ENCODE measurements at places on chromosomes 1 and 21.

DNA sequence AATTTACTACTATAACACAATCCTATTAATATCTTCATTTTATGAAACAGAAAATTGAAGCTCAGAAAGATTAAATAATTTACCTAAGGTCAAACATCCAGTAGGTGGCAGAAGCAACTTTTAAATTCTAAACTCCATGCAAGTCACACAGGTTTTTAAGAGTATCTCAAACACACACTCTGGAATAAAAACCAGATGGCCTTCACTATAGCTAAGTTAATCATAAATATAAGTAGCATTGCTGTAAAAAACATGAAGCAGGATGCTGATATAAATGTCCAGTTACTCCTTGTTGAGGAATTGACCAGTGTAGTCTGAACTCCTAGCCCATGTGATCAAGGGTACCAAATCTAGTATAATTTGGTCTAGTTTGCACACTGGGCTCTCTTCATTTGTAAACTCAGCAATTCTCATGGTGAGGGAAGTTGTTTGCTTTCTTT is 9.4 kb upstream of the FMO3 start:
- no peak for DNase-seq

DNA sequence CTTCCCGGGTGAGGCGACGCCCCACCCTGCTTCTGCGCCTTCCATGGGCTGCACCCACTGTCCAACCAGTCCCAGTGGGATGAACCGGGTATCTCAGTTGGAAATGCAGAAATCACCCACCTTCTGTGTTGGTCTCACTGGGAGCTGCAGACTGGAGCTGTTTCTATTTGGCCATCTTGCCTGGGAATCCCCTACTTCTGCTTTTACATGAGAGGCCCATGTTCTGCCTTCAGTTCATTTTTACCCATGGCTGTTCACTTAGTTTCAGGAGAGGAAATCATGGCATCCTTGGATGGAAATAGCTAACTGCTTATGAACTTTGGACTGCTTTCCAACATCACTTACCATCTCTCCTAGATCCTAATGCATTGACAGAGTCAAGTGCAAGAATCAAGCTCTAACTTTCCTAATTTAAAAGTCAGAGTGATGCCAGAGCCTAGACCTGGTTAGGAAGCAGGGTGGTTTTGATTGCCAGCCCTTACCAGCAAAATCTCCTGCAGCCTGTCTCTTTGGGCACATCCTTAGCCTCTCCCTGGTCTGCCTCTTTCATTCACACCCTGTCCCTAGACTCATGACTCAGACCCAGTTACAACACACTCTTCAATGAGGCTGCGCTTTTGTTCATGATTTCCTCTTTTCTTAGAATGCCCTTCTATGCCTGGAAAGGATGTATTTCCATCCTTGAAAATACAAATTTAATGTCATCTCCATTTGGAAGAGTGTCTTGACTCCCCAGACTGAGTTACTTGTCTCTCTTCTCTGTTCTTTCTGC is 137.2 kb downstream of the KCTD3 start:
- no peak for DNase-seq

GRCh38 chr1:210709701-210710100 is 381.0 kb downstream of the HHAT start:
- no peak for DNase-seq

DNA sequence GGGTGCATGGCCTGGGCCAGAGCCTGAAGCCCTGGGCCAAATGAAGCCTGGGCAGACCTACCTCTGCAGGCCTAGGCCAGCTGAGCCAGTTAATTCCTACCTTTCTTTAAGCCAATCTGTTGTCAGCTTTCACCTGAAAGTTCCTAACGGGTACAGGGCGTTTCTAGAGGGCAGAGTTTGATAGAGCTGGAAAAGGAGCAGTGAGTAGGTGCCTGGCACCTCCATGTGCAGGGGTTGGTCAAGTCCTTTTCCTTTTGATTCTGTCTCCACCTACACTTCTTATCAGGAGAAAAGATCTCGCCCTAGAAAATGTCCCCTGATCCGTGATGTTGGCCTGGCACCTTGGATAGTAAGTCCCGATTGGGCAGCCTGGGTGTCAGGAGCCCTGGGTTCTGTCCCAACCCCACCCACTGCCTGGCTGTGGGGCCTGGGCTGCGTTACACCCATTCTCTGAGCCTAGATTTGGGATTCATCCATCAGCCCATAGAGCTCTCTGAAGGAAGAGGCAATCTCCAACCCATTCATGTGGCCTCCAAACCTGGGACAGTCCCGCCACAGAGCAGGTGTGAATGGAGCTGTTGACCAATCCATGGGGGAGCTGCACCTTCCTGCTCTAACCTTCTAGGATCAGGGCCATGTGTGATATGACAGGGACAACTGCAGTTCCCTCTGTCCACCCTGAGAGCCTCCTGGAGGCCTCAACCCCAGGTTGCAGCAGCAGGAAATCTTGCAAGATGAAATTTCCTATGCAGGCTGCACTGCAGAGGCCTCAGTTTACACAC is 304.3 kb downstream of the MATN1 start:
- no peak for DNase-seq

DNA sequence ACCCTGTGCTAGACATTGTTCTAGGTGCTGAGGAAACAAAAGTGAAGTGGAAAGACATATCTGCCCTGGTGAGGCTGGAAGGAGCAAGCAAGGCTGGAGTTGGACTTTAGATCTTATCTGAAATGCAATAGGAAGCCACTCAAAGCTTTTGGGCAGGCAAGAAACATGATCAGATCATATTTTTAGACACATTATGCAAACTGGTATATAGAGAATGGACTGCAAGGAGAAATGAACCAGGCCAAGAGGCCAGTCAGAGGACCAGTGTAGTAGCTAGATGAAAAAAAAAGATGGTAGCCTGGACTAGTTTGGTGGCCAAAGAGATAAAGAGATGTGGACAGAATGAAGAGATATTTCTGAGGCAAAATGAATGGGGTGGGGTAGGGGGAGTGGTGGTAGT is 46.3 kb downstream of the CCN1 start:
- DNase-seq, result no peak

GRCh38 chr1:14115976-14116375 is 416.0 kb downstream of the PRDM2 start:
- no peak for DNase-seq

GRCh38 chr1:113109908-113110554 is 37.0 kb downstream of the LRIG2 start:
- no peak for DNase-seq
